ENCODE measurements at places on chromosomes 4 and X.

DNA sequence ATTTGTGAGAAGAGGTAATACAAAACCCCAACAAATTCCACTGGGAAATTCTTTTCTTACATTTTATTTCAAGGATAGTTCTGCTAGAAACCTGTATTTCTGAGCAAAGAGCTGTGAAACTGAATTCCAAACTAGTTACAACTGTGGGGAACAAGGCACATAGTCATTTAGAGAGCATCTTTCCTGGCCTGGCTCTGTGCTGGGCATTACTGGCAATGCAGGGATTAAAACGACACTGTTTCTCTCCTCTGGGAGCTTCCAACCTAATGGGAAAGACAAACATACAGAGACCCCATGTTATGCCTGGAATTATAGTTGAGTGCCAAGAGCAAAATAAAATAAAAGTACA is 36.5 kb downstream of the SUPT20HL1 start:
- DNase-seq, result no peak

DNA sequence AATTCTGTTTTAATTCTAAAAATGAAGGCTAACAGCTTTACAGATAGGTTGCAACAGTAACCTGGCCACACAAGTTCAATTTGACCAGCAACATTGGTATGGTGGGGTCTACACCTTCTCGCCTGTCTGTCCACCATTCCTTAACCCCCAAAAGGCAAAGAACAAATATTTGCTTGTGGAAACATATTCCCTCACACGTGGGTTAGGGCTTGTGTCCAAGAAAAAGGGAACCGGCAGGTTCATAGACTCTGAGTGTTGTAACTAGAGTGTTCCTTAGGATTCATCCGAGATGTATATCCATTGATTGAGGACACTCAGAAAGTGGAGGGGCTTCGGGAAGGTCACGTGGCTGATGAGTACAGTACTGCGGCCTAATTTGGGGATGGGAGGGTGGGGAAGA is 54.1 kb downstream of the C4orf51 start:
- DNase-seq, result peak; percentile 34

DNA sequence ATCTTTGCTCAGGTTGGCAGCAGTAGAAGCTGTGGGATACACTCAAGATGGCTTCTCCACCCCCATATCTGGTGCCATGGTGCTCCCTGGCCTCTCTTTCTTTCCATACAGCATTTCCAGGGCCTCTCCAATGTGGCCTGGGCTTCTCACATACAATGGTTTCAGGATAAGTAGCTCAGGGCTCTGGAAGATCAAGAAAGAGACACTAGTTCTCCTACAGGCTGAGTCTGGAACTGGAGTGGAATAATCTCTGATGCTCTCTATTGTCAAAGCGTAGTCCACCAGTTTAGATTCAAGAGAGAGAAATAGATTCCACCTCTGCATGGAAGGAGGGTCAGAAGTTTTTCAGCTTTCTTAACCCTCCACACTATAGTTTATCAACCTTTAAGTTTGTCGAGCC is 138.2 kb upstream of the AADAT start:
- no peak for DNase-seq

DNA sequence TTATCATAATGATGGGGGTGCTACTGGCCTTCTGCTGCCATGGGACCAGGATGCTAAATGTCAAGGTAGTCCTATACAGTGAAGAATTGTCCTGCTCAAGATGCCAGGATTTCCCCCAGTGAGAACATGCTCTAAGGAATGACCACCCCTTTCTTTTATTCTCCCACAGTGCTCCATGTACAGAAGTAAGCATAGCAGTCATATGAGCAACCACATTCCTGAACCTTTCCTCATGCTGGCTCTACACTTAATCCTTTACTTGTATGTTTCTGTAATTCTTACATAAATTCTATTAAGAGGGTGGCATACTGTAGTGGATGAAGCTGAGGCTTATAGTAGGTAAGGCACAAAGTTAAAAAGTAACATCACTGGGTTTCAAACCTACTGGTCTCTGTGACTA is 20.2 kb downstream of the CYP2U1 start:
- no peak for DNase-seq

- DNase-seq, result no peak
Observed at GRCh38 chr4:84690481-84690880, 107.6 kb downstream of the CDS1 start.

DNA sequence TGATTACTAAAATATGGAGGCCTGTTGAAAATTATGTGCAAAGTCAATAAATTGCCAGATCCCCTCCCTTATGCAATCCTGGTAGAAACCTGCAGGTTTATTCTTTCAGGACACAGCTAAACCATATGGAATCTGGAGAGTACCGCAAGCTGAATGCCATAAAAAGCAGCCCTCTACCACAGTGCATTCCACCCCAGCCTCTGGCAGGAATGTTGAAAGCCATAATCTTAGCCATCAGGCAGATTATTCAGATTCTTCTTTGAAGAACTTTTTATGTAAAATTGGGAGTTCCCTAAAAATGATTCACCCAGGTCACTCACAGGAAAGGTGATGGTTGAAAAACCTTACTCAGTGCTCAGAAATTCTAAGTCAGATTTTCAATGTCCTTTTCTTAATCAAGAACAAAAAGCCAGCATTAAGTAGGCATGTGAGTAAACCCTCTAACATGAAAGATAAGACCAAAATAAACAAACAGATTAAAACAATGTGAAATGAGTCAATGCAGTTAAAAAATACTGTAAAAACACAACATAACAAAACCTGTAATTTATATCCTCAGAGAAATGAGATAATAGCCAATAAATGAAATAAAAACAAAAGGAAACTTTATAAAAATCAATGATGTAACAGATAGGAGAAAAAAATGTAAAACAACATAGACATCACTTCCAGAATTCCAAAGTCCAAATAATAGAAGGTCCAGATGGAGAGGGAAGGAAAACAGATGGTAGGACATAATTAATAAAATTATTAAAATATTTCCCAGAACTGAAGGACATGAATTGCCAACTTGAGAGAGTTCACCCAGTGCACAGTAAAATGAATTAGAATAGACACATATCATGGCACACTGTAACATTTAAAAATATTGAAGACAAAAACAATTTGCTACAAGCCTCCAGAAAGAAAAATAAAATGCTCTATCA is 226.9 kb downstream of the FSTL5 start:
- peak; percentile 16 for DNase-seq

DNA sequence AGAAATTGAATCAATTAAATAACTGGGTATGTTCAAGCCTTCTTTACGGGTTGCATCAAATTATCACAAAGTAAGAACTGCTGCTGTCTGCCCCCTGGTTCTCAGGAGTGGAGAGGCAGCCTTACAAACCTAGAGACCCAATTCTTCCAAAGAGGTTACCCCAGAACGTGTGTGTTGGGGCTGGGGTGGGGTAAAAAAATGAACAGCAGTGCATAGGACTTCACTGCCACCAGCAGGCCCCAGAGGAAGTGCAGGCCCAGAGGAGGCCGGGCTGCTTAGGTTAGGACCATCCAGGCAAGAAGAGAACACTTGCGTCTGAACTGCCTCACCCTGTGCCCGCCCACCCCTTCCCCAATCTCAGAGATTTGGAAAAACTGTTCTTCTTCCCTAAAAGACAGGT is 1.5 kb upstream of the NWD2 start:
- DNase-seq, result no peak

DNA sequence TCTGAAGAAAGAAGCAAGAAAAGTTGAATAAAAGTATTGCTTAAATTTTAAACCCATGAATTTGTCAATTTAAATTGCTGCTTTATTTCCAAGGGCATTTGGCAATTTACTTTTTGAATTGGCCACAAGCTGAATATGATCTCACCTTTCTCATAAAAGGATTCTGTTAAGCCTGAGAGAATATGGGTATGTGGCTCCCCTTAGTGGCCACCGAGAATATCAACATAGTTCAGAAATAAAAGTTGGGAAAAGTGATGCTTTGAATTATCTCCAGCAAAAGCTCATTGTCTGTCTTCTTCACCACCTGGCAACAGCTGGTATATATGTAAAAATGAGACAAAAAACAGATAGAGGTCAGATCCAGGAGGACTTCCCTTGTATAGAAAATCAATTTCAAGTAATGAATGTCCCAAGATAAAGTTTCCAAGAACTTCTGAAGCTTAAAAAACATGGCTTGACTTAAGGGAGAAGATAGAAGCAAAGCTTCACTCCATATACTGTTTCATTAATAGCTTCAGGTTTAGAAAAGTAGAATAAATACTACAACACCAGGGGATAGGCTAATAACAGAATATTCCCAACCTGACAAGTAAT is 290.7 kb upstream of the FAM241A start:
- DNase-seq, result peak; percentile 51

DNA sequence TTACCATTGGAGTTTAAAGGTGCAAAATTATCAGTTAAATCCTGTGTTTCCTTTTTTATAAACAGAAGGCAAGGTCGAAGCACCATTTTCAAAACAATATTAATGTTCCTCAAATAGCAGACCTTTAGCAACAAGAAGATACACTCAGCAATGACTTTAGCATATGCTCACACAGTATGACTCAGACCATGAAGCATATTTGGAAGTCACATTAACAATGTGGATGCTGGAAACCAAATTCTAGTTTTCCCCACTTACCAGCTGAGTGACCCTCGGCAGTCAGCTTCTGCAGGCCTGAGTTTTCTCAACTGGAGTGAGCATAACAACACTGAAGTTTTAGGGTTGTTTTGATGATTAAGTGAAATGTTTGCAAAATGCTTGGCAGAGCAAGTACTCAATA is 130.5 kb downstream of the ANK2 start:
- DNase-seq, result no peak

DNA sequence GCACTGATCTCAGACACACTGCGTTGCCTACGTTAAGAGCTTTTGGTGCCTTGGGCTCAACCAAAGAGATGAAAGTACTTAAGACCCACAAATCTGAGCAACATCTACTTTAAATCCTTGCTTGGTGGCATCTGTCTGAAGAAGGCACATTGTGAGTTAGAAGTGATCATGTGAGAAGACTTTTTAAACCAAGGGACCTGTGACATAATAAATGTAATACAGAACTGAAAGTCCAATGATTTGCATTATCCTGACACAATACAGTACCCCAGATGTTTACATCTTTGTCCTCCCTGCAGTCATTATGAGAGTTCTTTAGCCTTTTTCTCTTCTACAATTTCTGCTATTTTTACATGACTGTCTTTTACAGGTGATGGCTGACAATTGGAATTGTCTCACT is 96.7 kb upstream of the FTHL17 start:
- no peak for DNase-seq

DNA sequence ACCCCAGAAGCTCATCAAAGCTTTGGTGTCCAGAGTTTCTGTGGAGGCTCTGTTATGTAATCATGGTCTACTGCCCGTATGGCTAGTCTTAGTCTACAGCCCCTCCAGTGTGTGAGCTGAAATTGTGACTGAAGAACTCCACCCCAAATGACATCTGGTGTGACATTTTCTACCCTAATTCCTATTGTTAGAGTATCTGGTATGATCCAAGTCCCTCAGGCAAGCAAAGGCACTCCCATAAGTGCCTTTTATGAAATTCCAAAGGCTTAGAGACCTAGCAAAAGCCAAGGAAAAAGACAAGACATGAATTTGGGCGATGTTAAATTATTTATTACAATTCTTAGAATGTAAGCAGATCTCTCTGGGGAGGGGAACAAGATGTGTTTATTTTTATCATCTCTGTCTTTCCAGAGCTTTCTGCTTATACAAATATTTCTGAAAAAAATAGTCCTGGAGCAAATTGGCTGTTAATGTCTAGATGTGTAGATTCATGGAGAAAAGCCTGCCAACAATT is 417.4 kb downstream of the CCSER1 start:
- DNase-seq, result no peak

DNA sequence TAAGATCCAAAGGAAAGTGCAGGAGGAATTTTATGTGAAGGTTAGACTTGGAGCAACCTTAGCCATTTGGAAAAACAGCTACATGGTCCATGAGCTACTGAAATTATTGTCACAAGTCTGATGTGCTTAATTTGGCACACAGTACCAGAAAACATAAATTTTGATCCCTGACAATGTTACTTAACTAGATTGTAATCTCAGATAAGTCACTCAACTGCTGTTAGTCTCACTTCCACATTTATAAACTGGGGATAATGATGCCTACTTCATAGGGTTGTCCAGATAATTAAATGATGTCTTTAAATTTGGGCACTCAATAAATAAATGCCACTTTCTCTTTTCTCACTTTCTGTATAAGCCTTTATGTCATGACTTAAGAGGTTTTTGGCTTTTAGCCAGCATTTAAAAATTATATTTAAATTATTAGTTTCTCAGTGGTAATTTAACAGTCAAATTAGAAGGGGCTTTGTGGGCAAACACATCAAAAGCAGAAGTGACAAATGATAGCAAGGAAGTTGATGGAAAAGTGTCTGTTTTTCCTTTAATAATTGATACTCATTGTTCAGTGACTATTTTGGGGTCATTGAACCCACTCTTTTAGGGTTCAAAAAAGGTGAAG is 58.3 kb downstream of the PAQR3 start:
- no peak for DNase-seq

GRCh38 chr4:65645185-65645584 is 25.1 kb downstream of the EPHA5 start:
- peak; percentile 38 for DNase-seq

- DNase-seq, result no peak
Observed at GRCh38 chrX:30830326-30830943, 58.6 kb downstream of the TAB3 start.

DNA sequence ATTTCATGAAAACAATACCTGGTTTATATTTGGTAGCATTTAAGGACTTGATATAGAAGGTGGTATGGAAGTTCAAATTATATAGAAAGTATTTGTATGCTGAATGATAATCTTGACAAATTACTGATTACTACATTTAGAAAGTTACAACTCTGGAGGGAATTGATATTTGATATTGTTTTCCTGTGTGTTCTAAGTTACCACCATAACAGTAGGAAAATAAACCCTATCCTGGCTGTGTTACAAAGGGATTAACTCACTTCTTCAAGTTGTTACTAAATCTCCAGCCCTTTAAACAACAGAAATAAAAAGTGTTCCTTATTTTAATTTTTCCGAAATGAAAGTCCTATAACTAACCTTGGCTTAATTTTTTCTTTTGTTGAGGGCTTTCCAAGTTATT is 36.6 kb downstream of the FHL1 start:
- DNase-seq, result no peak

DNA sequence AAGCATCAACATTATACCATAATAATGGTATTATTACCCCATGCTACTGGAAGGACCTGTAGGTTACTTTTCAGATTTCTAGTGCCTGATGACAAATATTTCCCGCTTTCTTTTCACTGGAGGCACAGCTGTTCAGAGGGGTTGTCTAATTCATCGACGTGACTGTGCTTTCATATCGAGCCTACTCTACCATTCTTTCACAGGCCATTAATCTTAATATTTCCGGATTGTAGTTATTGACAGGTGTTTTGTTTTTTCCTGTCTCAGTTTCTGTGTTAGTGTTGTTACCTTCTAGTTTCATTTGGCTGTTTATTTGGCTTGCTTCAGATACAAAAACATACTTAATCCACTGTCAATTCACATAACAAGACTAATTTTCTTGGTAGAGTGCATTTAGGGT is 330.9 kb downstream of the SPOCK3 start:
- DNase-seq, result no peak

GRCh38 chr4:141057582-141057981 is 75.7 kb downstream of the RNF150 start:
- no peak for DNase-seq
